ENCODE measurements at places on chromosomes 6 and 20.

DNA sequence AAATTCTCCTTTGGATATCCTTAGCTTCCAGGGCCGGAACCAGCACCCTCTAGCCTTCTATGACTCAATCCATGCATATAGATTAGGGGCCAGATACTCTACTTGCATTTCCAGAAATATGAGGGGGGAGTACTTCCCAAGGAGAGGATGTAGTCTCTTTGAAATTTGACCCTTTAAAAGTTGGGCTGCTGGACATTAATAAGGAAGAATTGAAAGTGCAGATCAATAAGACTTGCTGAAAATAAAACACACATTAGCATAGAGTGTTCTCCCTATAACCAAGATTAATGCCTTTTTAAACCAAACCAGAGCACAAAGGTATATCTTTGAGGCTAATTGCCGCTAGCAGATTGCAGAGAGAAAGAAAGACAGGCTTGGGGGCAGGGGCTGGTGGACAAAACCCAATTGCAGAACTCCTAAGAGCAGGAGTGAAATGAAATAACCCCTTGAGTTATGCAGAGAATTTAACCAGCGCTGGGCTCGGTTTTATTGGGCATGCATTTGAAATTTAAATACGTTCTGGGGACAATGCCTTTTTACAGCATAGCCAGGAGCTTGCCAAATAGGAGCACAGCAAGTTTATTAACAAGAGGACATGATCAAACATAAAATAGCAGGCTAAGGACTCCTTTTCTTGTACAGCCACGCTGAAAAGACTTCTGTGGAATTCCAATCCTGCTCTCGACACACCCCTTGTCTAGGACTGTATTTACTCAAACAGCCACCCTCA, 108.2 kb upstream of the SALL4 start:
- DNase-seq: no peak

DNA sequence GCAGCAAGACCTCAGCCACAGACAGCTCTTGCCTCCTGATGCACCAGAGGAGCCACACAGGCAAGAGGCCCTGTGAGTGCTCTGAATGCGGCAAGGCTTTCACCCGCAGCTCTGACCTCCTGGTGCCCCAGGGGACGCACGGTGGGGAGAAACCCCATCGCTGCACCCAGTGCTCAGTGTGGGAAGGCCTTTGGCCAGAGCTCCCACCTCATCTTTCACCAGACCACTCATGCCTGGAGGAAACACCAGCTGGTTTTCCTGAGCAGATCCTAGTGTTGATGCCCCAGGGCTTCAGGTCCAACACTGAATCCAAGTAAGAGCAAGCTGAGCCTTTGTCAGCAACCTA, 37.0 kb upstream of the XRN2 start:
- DNase-seq: no peak

DNA sequence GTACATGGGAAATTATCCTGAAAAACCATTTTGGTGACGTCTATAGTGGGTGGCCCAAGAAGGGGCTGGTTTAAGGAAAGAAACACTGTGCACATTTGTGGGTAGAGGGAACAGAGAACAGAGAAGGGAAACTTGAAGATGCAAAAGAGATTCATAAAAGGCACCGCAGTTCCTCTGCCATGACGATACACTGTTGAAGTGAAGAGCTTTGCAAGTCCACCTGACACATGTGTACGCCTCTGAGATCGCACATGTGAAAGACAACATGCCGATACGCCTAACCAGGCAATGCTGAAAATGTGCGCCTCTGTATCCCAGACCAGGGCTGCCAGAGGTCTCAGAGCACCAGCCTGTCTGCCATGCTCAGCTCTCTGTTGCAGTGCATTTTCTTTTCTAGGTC, 180.9 kb downstream of the KIF16B start:
- no peak for DNase-seq

DNA sequence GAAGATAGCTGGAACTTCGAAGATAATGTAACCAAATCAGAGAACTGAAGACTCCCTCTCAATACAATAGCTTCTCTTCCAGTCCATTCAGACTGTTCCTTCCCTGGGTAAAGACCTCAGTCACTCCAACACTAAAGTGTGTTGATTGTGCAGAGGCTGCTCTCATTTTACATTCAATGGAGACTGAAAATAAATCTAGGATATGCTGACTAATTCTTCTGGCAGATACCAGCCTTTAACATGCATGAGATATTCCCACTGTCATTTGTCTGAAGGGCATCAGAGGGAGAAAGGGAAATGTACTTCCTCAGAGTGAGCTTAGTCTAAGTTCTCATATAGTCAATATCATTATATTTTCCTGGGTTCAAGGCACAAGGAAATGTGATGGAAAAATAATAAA, 166.4 kb upstream of the IRAK1BP1 start:
- DNase-seq: no peak

GRCh38 chr6:163313981-163314380, 100.5 kb upstream of the QKI start:
- DNase-seq: no peak

- no peak for DNase-seq
Observed at GRCh38 chr6:42429042-42429585, 22.6 kb downstream of the TRERF1 start.

- DNase-seq: no peak
Observed at GRCh38 chr6:82076916-82077315, 170.6 kb downstream of the IBTK start.

- no peak for DNase-seq
Observed at GRCh38 chr6:134503585-134504281, 185.8 kb upstream of the SGK1 start.

DNA sequence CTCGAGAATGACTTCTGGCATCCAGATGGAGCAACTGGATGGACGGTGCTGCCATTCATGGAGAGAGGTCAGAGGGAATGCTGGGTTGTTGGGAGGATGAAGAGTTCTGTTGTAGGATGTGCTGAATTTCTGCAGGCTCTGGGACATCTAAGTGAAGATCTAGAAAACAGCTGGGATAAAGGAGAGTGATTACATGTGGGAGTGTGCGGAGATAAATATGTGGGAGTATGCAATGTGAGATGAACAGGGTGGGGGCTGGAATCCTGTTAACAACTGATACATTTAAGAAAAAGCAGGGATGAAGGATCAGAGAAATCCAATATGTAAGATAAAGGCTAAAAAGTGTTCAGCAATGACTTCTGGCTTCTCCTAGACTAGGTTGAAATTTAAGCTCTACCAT, 43.1 kb downstream of the FAXC start:
- DNase-seq: no peak

DNA sequence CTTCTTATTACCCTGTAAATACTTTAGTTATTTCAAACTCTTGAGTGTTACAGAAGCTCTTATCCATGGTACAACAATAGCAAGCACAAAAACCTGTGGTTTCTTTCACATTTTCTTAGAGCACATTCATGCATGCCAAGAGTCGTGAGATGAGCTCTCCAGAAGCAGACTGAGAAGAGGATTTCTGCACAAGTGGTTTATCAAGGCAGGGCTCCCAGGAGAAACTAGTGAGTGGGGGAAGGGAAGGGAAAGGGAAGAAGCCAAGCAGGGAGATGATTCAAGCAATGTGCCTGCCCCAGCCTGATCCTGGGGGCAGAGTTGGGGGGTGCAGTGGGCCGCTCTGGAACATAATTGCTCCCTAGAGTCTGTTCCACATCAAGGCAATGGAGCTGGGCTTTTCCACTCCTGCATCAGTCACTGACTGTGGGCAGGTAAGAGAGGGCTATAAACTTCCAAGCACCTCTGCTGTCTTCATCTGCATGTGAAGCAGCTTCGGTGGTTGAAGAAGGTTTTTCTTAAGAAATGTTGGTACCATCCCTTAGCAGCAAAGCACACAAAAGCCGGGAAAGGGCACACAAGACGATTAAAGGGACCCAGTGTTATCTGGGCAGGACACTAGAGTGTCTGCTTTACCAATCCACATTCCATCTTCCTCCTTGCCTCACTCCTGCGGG, 152.1 kb downstream of the PLCB4 start:
- no peak for DNase-seq

GRCh38 chr6:132214716-132215115, 186.6 kb downstream of the MOXD1 start:
- no peak for DNase-seq
